Liver (tissue), 10 donors: ENCODE measurements at places on chromosomes 3 and 15. TPM values are rescaled to one million over a fixed set of nuclear protein-coding genes. Genes with fewer than 3 reads are reported as not detected.

The IGDCC3 gene
- not detected for polyA plus RNA-seq

The ARRDC4 gene
- polyA plus RNA-seq: 4.5 TPM

The RCCD1 gene
- 3.6 TPM for polyA plus RNA-seq

The ISG20 gene
- polyA plus RNA-seq: 14.1 TPM

The P2RY13 gene
- polyA plus RNA-seq: 2.6 TPM

The CHRM5 gene
- 0.38 TPM for polyA plus RNA-seq

The ACAD9 gene
- polyA plus RNA-seq: 25.3 TPM

The RBP2 gene
- not detected for polyA plus RNA-seq

The ZNF502 gene
- polyA plus RNA-seq: 0.89 TPM

The LINS1 gene
- polyA plus RNA-seq: 5.2 TPM

The MB21D2 gene
- 0.33 TPM for polyA plus RNA-seq

The LHFPL4 gene
- polyA plus RNA-seq: not detected

The TUSC7 gene
- polyA plus RNA-seq: not detected

The ATR gene
- polyA plus RNA-seq: 14.5 TPM

The PAK6 gene
- 0.13 TPM for polyA plus RNA-seq

The STRC gene
- polyA plus RNA-seq: 0.02 TPM

The RGMA gene
- 0.18 TPM for polyA plus RNA-seq

The KLHL40 gene
- polyA plus RNA-seq: not detected

The ZNF621 gene
- polyA plus RNA-seq: 4.0 TPM

The MME gene
- 14.0 TPM for polyA plus RNA-seq

The LRTM1 gene
- polyA plus RNA-seq: not detected

The TGM4 gene
- not detected for polyA plus RNA-seq

The NSUN3 gene
- 3.8 TPM for polyA plus RNA-seq

The GABRG3 gene
- not detected for polyA plus RNA-seq

The GUCA1C gene
- not detected for polyA plus RNA-seq

The TRIM71 gene
- polyA plus RNA-seq: not detected

The RAB6B gene
- polyA plus RNA-seq: 0.28 TPM

The BNC1 gene
- polyA plus RNA-seq: 0.07 TPM

The IGSF10 gene
- polyA plus RNA-seq: 0.81 TPM

The CCR4 gene
- 0.07 TPM for polyA plus RNA-seq

The LMAN1L gene
- polyA plus RNA-seq: not detected

The SKOR1 gene
- polyA plus RNA-seq: 0.02 TPM

The DOCK3 gene
- 0.01 TPM for polyA plus RNA-seq

The WNT5A gene
- polyA plus RNA-seq: 0.18 TPM
